ENCODE measurements at places on chromosomes 5 and 9.

DNA sequence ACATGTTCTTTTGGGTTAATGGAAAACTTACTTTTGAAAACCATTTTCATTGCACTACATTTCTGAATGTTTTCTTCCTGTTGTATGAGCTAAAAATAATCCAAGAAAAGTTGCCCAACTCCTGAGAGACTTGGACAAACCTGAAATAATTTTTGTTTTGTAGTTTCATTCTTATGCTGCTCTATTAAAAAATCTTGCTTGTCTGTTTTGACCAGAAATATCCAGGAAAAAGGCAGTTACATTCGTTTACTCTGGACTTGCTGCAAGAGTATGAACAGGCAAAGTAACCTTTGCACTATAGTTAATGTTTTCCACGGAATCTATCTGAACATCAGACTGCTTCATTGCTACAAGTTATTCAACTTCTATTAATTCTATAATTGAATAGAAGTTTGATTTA lies 200.1 kb upstream of the DAB2 start:
- DNase-seq, result no peak

GRCh38 chr9:104389341-104389740 lies 114.7 kb upstream of the OR13F1 start:
- no peak for DNase-seq

DNA sequence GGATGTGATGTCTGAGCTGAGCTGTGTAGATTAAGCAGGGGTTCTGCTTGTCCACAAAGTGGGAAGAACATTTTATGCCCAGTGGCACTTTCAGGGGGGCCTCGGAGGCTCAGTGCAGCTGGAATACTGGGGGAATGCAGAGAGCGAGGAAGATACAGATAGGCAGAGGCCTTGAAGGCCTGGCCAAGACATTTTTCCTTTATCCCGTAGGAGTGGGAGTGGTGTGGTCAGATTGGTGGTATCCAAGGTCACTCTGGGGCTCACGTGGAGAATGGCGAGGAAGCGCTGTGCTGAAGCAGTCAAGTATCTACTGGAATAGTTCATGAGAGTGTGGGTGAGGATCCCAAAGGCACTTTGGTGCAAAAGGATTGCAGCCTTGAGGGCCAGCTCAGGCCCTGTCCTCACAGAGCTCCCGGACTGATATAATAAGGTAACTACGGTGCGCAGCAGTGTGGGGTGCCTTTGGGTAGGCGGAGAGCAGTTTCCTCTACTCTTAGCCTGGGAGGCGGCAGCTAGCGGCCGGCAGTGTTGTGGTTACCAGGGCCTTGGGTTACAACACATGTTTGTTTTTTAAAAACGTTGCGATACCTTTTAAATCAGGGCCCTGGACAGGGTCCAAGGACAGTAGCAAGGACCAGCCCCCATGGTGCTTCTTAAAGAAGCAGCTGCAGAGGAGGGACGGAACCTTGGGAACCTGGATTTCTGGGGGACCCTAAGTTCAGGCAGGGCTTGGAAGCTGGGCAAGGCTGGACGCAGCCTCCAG lies 10.8 kb upstream of the CCDC69 start:
- no peak for DNase-seq

DNA sequence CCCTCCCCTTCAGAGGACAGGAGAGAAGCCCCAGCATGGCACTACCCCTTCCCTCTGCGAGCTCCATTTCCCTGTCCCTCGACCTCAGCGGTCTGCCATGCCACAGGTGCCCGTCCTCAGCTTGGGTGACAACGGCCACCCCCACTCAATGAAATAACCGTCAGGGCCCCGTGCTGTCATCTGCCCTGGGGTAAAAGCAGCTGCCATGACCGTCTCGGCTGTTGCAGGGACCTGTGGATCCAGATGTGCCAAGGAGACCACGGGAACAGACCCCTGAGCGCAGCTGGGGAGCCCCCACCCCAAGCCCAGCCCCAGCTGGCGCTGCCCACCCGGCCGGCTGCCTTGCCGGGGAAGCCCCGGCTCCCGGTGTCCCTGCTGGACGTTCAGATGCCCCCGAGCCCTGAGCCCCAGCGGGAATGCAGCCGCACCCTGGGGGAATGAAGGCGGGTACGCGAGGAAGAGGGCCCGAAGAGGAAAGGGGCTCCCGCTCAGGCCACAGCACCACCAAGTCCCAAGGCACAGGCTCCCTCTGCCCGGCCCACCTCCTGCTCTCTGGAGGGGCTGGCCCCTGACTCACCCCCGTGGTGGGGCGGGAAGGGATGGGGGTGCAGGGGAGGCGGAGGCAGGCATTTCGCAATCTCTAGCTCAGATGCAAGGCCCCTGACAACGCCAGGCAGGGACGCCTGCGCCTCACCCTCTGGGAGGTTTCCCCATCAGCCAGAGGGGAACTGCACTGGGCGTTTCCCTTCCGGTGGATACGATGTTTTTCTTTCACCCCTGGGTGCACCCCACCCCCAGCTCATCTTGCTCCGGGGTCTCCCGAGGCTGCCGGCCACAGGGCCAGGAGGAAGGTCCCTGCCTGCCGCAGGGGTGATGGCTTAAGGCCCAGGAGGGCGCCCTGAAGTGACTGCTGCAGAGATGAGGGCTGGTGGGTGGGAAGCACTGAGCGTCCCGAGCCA lies 49.2 kb downstream of the NACC2 start:
- no peak for DNase-seq

GRCh38 chr5:119074419-119074818 lies 3.5 kb downstream of the DMXL1 start:
- no peak for DNase-seq

DNA sequence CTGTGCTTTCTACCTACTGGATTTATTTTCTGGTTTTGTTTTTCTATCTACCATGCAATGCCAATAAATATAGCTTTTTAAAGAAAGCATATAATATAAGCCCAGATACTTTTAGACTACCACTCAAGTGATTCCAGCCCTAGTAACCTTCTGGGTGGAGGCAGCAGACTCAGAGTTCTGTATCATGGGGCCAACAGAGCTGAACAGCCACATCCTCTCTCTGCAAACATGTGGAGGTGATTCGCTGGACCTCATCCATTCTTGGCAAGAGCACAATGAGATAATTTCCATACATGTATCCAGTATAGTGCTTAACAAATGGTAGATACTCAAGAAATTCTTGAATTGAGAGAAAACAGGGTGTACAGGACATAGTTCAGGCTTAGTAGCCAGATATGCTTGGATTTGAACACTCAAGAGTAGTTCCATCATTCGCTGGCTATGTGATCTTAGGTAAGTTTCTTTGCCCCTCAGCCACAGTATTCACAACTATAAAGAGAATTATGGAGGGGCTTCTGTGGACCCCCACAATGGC lies 124.5 kb downstream of the ASTN2 start:
- no peak for DNase-seq

- no peak for DNase-seq
Observed at GRCh38 chr5:93164690-93165089, 416.3 kb downstream of the NR2F1-AS1 start.

DNA sequence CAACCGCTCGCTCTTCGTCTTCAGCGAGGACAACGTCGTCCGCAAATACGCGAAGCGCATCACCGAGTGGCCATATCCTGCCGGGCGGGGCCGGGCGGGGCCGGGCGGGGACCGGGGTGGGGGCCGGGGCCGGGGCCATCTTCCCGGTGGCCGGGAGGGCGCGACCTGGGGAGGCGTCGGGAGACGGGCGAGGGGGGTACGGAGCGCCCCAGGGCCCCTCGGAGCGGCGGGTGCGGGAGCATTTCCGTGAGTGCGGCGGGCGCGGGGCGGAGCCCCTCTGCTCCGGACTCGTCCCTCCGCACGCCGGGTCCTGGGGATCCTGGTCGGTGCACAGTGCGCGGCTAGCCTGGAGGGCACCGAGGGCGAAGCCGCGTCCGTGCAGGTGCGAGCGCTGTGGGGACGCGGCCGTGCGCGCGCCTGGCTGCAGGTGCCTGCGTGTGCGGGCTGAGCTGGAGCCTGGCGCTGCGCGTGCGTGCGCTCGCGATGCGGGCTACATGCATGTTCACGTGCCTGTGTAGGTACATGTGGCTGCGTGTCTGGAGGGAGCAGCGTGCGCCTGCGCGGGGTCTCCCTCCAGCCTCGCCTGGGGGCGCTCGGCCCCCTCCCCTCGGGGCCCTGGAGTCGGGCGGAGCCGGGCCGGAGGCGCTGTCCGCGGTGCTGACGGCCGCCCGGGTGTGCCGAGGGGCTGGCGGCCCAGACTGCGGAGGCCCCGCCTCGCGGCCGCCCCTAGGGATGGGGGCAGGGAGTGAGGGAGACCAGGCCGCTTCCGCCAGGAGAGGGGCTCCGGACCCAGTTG lies 762 bp downstream of the CACNA1B start:
- DNase-seq, result no peak

DNA sequence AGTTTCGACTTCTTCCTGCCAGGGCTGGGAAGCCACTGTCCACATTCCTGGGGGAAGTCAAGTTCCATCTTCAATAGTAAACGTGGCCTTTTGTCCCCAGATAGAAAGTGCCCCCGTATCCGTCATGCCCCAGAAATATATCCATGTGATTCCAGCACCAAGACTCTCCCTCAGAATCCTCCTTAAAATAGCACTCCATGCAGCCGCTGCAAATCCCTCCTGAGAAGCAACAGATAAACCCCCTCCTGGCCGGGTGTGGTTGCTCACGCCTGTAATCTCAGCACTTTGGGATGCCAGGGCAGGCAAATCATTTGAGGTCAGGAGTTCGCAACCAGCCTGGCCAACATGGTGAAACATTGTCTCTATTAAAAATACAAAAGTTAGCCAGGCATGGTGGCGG lies 126.1 kb downstream of the OLFM1 start:
- no peak for DNase-seq
